Stimulated activated CD4-positive, alpha-beta T cell treated with anti-CD3 and anti-CD28 coated beads, Interleukin-2, amount 100 ng/mL, for 24 hours (primary cell): ENCODE measurements at places on chromosomes 6 and 20.

- no peak for DNase-seq
These were observed 7.1 kb downstream of the CSNK2A1 start for GRCh38 chr20:536426-537010.

DNA sequence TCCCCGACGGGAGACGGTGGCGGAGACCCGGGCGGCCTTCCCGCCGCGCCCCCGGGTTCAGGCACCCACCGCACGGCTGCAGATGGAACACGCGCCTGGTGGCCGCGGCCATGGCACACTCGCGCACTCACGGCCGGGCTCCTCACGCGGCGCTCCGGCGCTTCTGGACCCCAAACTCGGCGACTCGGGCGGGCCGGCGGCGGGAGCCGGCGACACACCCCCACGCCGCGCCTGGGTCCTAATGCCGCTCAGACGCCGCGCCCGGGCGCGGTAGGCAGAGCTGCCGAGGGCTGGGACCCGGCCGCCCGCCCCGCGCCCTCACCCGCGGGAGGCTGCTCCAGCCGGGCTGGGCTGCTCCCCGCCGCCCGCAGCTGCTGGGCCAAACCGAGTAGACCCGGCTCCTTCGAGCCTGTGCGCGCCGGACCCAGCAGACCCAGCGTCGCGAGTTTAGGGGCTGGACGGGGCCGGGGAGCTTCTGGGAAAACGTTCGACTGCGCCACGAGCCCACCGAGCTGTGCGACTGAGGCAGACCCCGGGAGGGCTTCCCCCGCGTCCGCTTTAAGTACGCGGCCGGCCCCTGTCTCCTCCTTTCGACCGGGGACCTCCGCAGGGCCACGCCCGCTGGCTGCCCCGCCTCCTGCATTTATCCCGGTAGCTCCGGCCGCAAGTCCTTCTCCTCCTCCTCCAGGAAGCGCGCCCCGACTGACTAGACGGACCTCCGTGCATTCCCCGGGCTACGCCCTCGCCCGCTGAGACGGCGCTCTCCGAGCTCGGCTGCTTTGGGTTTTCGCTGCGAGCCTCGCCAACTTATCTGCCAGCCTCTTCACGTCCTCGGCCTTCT lies at the start of gene SLC4A11:
SLC4A11 (minus strand) TSS at position 165 of the 841 bp plus-strand sequence; CDS start at position 112, 53 bp downstream.
- DNase-seq, result peak; percentile 58

GRCh38 chr20:56249244-56249955 lies 868 bp downstream of the MC3R start:
- no peak for DNase-seq

- no peak for DNase-seq
These were observed 26.7 kb downstream of the DIDO1 start for GRCh38 chr20:62899633-62900051.

- DNase-seq, result no peak
These were observed 140.7 kb upstream of the FLRT3 start for GRCh38 chr20:14478126-14478525.

DNA sequence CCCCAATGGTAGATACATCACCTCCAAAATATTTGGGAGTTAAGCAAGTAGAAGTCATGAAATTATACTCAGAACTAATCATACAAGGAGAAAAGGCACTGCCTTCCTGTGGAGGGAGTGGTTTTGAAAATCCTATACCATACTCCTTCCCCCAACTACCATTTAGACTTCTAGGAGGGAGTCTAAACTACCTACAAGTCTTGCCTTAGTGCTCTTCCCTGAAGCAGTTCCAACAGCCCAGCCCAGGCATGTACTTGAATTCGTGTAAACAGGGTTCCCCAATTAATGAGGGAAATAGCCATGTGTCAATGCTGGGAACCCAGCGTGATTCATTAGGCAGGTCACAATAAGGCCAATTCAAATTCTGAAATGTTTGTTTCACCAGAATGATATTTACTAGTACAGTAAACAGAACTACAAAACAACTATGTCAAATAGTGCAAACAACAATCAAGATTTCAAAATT lies 39.1 kb upstream of the SGK1 start:
- DNase-seq, result no peak

DNA sequence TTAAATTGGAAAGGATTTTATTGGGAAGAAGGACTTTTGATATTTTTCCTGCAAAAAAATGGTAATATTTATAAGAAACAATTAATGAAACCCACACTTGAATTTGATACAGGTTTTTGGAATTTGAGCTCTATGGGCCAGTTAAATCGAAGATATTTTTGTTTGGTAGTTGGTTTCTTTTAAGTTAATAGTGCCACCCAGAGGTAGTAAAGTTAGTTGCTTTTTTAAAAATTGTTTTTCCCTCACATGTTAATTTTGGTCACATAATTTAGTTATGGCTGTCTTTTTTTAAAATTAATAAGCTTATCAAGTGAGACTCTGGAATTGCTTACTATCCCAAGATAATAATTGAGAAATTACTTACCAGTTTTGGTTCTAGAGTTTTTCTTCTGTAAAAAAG lies 7.1 kb downstream of the PRIM2 start:
- DNase-seq, result no peak

DNA sequence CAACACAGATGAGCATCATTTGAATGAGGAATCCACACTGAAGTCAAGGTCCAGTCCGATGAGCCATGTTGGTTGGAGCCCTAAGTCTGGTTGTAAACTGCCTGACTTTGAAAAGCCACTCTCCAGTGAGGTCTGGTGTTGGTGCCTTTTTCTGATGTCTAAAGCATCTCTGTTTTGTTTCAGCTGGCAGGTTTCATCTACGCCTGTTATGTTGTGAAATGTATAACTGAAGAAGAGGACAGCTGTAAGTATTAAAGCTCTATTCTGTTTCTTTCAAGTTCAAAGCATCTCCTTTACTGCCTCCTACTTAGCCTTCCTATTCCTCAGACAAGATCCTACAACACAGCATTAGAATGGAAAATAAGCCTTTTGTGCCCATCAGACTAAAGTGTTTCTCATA lies 171.1 kb upstream of the RNF217 start:
- DNase-seq, result no peak

- DNase-seq, result no peak
These were observed 132.1 kb upstream of the FAM184A start for GRCh38 chr6:119210596-119210995.

DNA sequence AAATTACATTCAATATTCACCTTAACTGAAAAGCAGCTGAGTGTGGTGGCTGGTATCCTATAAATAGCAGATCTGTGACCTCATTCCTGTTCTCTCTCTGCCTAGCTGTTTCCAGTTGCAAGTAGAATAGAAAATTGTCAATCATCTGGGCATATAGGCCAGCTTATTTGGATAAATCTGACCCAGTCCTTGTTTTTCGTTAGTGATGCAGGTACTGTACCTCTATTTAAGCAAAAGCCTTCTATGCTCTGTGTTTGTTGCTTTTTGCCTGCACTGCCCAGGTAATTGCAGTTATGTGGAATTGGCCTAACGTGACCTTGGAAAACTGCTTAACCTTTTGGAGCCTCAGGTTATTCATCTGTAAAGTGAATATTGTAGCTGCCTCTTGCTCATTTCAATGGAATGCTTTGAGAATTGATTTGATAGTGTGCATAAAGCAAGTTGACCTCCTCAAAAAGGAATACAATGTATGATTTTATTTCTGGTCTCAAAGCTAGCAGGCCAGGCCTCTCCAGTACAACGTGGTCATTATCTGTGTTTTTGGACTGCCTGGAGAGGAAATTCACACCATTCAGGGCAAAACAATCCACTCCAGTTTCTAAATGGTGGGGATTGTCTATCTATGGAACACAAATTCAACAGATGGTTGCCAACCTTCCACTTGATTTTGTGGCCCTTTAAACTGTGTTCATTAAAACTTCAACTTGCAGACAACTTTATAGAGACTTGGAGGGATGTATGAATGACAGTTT lies 508.7 kb upstream of the CITED2 start:
- DNase-seq, result no peak

DNA sequence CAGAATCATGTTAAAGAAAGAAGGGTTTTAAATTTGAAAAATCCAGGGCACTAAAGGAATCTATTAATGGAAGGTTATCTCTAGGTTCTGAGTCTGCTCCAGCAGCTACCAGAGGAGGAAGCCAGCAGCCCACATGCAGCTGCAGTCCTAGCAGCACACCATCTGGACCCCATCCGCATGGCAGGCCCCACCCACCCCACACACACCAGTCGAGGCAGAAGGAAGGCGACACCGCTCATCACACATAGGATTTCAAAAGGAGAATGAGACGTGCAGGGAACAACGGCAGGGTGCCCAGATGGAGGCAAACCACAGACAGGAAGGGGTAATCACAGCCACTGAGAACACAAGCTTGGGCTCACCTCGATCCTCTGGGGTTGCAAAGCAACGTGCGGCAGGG lies 78.9 kb downstream of the GINS1 start:
- no peak for DNase-seq

DNA sequence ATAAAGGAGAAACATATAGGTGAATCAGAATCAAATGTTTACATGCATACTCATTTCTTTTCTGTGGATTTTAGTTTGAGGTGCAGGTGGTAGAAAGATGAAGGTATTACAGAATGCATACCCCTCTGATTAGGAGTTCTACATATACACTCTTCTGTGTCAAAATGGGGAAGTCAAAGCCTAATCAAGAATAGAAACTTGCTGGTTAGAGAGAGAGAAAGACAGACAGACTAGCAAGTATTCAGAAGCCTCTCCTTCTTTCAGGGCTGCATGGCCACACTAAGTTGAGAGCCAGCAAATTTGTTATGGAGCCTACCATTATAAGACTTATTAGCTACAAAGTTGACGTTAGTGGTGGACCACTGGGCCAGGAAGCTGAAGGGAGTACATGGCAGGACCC lies 358.3 kb upstream of the EYS start:
- no peak for DNase-seq

DNA sequence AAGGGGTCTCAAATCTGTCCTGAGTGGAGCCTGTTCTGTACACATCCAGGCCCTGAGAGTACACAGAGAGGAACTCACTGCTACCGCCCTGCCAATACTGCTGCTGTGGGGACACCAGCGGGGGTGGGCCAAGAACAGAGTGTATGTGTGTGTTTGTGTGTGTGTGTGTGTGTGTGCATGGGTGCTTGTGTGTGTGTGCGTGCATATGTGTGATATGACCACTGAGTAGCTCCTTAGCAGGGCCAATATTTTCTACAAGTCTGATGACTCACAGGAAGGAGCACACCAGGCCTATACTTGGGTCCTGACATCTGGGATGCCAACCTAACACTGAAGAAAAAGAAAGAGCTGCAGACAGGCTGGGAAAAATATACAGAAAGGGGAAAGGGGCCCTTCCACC lies 1.4 kb downstream of the RAET1E start:
- DNase-seq, result no peak

GRCh38 chr6:121497970-121498375 lies 62.5 kb downstream of the GJA1 start:
- DNase-seq, result no peak

DNA sequence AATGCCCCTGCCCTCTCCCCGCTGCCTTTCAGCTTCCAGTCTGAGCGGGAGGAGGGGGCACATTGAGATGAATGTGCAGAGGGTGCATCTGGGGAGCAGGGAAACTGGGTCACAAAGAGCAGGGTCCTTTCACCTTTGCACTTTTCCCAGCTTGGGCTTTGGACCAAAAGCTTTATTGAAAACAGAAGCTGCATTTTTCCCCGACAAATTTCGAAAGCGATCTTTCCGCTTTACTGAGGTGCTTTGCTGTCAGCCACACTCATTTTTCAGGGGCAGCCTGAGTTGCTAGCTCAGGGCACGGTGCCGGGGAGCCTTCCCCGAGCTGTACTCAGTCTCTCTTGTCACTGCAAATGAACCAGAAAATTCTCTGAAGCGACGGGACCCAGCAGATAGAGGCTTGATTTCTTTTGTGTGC lies 283.7 kb upstream of the SOX4 start:
- no peak for DNase-seq

- DNase-seq, result peak; percentile 77
These were observed 169.3 kb upstream of the ZNF337 start for GRCh38 chr20:25865715-25866656.

DNA sequence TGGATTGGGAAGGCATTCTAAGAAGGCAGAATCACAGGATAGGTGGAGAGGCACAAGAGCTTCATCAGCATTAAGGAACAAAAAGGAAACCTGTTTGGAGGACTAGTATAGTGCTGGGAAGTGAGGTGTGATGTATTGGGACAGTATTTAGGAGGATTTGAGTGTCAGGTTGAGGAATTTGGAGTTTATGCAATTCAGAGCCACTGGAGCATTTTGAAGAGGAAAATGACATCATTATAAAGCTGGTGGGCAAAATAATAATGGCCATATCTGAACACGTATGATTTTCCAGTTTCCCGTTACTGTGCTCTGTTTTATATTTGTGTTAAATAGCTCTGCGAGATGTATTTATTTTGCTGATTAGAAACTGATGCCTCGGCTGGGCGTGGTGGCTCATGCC lies 14.2 kb downstream of the NDUFAF5 start:
- no peak for DNase-seq

GRCh38 chr20:52118016-52118623 lies 73.5 kb downstream of the ZFP64 start:
- DNase-seq, result no peak

- no peak for DNase-seq
These were observed 243.1 kb downstream of the LRFN2 start for GRCh38 chr6:40343877-40344565.

DNA sequence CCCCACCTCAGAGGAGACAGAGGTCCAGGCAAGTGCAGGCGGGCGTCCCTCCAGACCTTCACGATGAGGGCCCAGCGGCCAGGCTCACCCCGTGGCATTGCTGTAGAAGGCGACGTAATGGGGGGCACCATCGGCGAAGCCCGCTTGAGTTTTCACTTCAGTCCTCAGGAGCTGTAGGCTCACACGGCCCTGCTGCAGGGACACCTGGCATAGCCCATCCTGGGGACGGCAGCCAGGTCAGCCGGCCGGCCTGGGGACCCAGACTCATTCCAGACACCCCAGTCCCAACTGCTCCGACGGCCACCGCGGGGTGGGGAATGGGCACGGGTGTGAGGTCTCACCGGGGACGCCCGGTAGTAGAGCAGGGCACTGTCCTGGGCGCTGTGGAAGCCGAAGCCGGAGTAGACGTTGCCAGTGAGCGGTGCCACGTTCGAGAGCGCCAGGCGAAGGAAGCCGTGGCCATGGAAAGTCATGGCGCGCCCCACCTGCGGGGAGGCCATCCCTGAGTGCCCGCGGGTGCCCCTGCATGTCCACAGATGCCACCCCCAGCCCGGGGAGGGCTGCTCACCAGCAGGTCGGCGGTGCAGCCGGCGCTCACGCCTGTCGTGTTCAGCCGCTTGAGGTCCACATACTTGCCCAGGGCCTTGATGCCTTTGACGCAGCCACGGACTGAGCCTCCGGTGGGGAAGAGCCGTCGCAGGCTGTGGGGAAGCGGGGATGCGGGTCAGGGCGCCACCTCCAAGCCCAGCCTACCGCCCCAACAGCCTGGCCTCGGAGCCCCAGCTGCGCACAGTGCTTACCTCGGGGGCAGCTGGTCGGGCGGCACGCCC lies 9.2 kb downstream of the ADRM1 start:
- no peak for DNase-seq

- DNase-seq, result no peak
These were observed 47.2 kb downstream of the KCNS1 start for GRCh38 chr20:45053430-45054351.

DNA sequence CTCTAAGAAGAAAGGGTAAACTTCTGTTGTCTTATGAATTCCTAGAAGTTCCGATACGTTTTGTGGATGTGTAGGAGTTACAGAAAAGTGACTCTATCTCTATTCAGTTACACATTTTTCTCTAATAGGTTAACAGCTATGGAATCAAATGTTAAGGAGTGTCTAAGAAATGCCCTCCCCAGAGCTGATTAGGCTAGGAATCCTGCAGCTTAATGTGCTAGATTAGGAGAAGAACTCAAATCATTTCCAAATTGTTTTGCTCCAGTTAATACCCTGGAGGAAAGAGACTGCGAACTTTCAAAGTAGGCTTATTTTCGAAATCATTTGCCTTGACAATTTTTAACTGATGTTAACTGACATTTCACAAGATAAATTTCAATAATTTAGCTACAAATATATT lies 51.9 kb downstream of the IBTK start:
- DNase-seq, result no peak
